Right atrium auricular region (tissue), 2 donors: ENCODE measurements at places on chromosomes 2 and 18. TPM values are rescaled to one million over a fixed set of nuclear protein-coding genes. Genes with fewer than 3 reads are reported as not detected.

UGT1A9 gene
- total RNA-seq: not detected

NFATC1 gene
- 19.0 TPM for total RNA-seq

ANKAR gene
- total RNA-seq: 5.1 TPM

DNA sequence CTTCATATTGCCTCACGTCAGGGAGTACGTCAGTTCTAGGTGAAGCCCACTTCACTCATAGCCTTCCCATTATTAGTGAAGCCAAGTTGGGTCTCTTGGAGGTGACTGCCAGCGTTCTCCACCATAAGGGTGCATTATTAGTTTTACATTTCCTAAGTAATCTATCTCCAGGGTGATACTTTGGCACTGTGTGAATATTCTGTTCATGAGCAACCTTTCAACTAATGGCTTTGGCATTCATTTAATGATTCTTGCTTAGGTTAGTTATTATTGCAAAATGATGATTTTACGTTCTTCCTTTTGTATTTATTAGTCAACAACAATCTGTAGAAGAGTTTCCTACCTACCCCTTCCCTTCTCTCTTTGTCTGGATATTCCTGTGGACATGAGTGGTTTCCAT is 97.5 kb downstream of the MAP4K4 start:
- DNase-seq: no peak

DNA sequence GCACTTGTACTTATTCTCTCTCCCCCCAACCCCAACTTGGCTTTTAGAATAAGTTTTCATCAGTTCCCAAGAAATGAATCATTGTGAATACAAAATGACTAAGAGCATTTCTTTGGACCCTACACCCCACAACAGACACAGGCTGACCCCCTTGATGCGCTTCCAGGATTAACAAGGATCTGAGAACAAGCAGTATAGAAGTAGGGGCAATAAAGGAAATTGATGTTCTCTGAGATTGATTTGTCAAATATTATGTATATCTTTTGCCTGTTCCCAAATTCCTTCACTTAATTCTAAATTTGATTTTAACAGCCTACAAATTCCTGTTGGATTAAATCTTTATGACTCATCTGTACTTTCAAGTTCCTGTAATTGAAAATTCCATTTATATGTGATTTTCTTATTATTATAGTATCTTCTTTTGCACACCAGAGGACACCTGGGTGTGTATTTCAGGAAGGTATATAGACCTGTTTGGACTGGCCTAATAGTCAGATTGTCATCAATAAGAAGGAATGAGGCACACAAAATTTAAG is 10.2 kb upstream of the PTPN4 start:
- no peak for DNase-seq

DNA sequence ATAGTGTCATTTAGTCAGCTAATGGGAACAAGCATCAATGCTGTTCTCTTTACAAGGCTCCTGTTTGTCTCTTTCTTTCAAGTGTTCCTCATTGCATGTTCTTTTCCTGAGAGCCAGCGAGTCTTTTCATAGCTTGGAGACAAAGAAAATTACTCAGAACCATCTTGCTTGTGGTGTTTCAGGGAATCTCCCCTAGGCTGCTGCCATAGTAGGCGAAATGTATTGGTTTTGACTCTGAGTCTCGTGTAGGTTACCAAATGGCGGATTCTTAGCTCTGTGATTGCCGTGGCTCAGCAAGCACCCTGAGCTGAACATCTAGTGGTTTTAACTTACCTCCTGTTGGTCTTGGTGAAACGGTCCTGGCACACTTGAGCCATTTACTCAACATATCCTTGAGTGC is 68.7 kb downstream of the RHBDD1 start:
- no peak for DNase-seq
